ENCODE measurements at places on chromosomes 7 and 10. TPM values are rescaled to one million over a fixed set of nuclear protein-coding genes. Genes with fewer than 3 reads are reported as not detected.

Gene HPSE2
- polyA plus RNA-seq, result 1.0 TPM

Gene AASS
- 13.0 TPM for polyA plus RNA-seq

Gene BLVRA
- polyA plus RNA-seq, result 24.3 TPM

Gene FAM25G
- polyA plus RNA-seq, result not detected

Gene PIK3CG
- 0.79 TPM for polyA plus RNA-seq

Gene FZD8
- 12.1 TPM for polyA plus RNA-seq

Gene PDCD4
- polyA plus RNA-seq, result 398 TPM

Gene BICC1
- 20.8 TPM for polyA plus RNA-seq

Gene CYP2W1
- polyA plus RNA-seq, result not detected

Gene PNLIP
- polyA plus RNA-seq, result 1.4 TPM

Gene BUB3
- polyA plus RNA-seq, result 50.0 TPM

Gene NEUROG3
- not detected for polyA plus RNA-seq

Gene AS3MT
- 7.3 TPM for polyA plus RNA-seq

Gene MGMT
- polyA plus RNA-seq, result 11.7 TPM

Gene LRRC18
- not detected for polyA plus RNA-seq
